ENCODE measurements at places on chromosomes 1 and 21. TPM values are rescaled to one million over a fixed set of nuclear protein-coding genes. Genes with fewer than 3 reads are reported as not detected.

DNA sequence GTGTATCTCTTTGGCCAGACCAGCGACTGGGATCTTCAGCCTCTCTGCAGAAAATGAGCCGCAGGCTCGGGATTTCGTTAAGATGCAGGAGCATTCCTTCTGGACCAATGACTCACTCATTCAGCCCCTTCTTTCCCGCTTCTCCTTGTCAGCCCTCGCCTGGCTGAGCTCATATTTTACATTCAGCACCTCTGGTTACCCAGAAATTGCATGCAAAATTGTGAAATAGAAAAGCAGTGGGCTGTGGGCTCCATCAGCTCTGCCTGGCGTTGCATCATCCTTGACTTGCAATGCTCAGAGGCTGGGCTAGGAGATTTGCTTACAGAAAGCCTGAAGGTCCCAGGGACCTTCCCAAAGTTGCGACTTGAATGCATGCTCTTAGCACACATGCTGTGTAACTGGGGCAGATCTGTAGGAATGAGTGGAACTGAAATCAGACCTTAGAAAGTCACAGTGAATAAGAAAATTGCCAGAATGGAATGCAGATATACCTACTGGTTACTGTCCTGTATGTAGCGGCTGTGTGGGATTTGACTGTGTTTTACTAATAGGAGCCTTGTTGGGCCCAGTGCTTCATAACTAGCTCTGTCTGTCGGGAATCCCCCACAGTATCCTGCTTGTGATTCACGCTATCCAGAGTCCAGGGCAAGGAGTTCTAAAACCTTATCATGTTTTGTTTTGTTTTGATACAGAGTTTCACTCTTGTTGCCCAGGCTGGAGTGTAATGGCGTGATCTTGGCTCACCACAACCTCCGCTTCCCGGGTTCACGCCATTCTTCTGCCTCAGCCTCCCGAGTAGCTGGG, 444.8 kb downstream of the KIF26B start:
- peak; percentile 96 for DNase-seq

LRRC7 gene
- 19.3 TPM for total RNA-seq

GRCh38 chr1:55272994-55273393, 57.8 kb upstream of the USP24 start:
- DNase-seq = no peak

ANGPTL7 gene
- total RNA-seq = 0.24 TPM

DNA sequence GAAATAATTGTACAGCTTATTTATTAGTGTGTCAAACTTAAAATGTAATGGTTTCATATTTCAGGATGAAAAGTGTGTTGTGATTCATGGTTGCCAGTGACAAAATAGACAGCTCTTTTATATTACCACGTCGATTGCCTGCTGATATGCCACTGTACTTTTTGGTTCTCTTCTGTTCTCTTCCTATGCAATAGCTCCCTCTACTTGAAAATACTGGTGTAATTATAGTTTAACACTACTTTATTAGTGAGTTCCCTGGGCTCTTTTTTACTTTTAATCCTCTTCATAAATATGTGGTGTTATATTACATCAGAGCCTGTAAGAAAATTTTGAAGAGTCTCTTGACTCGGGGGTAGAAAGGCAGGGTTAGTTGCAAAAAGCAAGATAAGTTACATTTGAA, 111.3 kb downstream of the PATJ start:
- DNase-seq = peak; percentile 22

GRCh38 chr21:42520628-42521253, 7.1 kb downstream of the SLC37A1 start:
- no peak for DNase-seq
